ENCODE measurements at places on chromosomes 5 and 9.

DNA sequence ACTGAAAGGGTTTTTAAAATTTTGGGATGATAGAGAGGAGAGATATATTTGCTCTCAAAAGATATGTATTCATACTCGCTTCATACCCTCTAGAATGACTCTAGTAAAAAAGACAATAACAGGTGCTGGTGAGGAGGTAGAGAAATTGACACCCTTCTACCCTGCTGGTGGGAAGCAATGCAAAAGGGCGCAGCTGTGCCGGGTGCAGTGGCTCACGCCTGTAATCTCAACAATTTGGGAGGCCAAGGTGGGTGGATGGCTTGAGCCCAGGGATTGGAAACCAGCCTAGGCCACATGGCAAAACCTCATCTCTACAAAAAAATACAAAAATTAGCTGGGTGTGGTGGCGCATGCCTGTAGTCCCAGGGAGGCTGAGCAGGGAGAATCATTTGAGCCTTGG lies 33.9 kb upstream of the NXNL2 start:
- DNase-seq, result no peak

GRCh38 chr5:35821513-35821912 lies 35.2 kb upstream of the IL7R start:
- no peak for DNase-seq

DNA sequence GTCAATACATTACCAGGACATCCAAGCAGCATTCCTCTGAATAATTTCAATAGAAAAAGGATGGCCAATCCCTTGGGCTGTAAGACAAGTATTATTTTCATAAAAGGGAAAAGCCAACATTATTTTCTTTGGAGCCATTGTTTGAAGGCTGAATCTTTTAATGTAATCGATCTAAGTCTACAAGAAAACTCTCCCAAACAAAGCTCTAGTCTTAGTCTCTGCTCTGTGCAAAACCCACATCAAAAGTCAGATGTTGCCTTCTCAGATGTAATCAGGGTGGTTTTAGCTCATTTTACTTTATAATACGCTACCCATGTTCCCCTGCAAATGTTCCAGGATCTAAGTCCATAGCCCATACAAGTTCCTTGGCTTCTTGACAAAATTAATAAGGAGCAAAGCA lies 325.6 kb downstream of the TRPM3 start:
- no peak for DNase-seq

GRCh38 chr5:67971223-67971830 lies 244.2 kb upstream of the PIK3R1 start:
- peak; percentile 35 for DNase-seq

DNA sequence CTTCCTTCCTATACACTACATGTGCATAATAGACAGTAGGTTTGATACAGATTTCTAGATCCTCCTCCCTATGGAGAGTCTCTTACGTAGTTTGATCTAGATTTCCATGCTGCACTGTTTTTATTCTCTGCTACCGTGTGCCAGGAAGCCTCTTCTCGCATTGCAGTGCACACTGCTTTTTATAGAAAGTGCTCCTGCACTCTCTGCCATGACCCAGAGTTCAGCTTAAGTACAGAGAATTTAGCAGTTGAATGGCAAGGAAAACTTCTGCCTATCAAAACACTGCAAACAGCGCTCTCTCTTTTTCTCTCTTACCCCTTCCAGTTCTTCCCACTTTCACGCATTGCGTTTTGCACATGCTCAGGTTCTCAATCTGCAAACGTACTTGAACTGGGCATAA lies 187.4 kb downstream of the ARHGAP26 start:
- no peak for DNase-seq

DNA sequence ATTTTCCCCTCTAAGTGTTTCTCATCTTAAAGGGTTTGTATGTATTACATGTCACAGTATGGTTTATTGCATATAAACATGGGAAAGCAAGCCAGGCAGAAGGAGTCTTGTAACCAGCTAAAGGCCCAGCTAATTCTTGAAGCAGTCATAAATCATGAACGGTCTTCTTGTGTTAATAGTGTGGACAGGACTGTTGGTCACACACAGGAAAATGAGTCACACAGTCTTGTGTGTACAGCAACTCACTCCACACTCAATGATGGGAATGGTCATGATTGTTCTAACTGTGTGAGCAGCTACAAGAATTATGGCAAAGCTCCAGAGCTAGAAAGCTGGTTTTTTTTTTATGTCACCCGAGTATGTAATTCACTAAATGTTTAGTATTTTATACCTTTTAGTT lies 123.9 kb downstream of the GHR start:
- no peak for DNase-seq

- peak; percentile 92 for DNase-seq
Observed at GRCh38 chr5:142758062-142758795, 11.9 kb upstream of the ARHGAP26 start.

GRCh38 chr5:107277485-107278125 lies 393.1 kb downstream of the EFNA5 start:
- no peak for DNase-seq

GRCh38 chr9:3865141-3865772 lies 339.5 kb upstream of the RFX3 start:
- DNase-seq, result peak; percentile 33

DNA sequence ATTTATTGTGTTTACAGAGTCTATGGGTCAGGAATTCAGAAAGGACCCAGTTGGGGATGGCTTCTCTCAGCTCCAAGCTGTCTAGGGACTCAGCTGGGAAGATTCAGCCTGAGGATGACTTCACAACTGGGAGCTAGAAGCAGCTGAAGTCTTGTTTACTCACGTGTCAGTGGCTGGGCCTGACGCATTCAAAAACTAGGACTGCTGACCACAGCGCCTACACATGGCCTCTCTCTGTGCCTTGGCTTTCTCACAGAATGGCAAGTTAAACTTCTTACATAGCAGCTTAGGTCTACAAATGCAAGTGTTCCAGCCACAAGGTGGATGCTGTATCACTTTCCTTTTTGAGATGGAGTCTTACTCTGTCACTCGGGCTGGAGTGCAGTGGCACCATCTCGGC lies 16.3 kb upstream of the PPP2CA start:
- no peak for DNase-seq

GRCh38 chr9:27561685-27562084 lies 11.6 kb downstream of the C9orf72 start:
- DNase-seq, result no peak

DNA sequence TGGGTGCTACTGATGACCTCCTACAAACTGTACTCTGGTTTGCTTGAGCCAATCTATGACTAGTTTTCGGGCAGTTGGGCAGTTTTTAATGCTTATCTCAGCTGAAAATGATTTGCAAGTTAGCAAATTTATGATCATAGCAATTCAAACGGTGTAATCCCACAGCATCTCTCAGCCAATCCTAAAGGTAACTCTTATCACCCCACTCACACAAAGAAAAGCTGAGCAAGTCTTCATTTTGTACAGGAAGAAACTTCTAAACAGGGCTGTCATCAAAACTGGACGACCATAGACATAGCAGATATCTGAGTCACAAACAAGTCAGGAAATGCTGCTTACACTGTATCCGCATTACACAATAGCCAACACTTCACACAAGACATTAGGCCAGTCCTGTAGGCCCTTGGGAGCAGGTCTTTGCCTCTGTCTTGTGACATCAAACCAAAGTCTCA lies 2.6 kb upstream of the ENC1 start:
- peak; percentile 84 for DNase-seq

DNA sequence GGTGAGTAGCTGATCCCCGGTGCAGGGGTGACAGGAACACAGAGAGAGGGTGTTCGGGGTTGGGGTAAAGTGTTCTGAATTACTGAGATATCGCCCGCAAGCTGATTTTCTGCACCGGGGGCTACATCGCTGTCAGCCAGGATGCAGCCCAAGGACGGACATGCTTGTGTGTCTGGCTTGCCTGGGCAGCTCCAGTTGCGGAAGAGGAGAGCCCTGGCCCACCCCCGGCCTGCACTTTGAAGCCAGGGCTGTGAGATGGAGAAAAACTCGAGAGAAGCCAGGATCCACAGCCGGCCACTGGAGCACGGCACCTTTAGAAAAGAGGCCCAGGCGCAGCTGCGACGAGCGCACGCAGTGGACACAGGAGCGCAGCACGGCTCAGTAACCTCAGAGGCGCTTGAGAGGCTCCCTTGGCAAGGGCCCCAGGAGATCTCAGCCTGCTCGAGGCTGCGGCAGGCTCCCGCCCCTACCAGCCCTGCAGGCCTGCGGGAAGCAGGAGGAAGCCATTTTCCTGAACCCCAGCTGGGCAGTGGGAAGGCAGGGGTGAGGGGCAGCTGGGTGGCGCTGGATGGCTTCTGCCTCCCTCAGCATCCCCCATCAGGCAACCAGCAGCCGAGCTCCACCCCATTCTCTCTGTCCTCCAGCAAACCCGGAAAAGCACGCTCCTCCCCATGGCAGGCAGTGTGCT lies 59.2 kb downstream of the C9orf50 start:
- no peak for DNase-seq

- no peak for DNase-seq
Observed at GRCh38 chr5:59608745-59609144, 284.8 kb downstream of the PDE4D start.

DNA sequence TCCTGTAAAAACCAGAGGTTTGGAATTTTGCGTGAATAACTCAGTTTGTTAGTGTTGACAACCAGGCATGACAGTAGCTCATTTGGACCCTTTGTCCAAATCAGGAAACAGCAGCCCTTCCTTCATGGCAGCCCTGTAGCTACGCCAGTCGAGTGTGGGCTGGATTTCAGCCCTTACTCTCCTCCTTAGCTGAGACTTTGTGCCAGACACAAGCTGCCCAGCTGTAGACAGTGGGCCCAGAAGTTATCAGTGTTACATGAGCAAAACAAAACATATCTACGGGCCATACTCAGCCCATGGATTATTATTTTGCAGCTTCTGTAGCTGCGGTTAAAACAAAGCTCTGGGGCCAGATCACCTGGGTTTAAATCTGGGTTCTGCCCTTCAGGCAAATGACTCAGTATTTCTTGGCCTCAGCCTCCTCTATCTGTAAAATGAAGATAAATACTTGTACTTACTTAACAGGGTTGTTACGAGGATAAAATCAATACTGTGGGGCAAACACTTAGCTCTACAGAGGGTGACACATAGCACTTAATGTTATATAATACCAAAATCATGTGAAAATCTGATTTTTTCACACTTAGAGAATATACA lies 76.9 kb downstream of the GHR start:
- no peak for DNase-seq
